ENCODE measurements at places on chromosomes 12 and 14. TPM values are rescaled to one million over a fixed set of nuclear protein-coding genes. Genes with fewer than 3 reads are reported as not detected.

PLEK2 gene
- 4.1 TPM for total RNA-seq

SLC5A8 gene
- total RNA-seq, result 0.41 TPM

IFNG-AS1 gene
- total RNA-seq, result 3.3 TPM

HOXC6 gene
- total RNA-seq, result not detected

KRT80 gene
- 10.3 TPM for total RNA-seq

SLC6A15 gene
- total RNA-seq, result 7.9 TPM

FAM161B gene
- 4.9 TPM for total RNA-seq

NPAS3 gene
- 4.4 TPM for total RNA-seq

KLRC1 gene
- total RNA-seq, result 0.72 TPM

CIPC gene
- 42.4 TPM for total RNA-seq

KERA gene
- 81.0 TPM for total RNA-seq

CD163 gene
- 8.8 TPM for total RNA-seq

SYNDIG1L gene
- not detected for total RNA-seq

RTL1 gene
- 46.9 TPM for total RNA-seq

P2RX2 gene
- total RNA-seq, result not detected

PCED1B gene
- 0.31 TPM for total RNA-seq

WNT1 gene
- not detected for total RNA-seq
